ENCODE measurements at places on chromosomes 13 and 19. TPM values are rescaled to one million over a fixed set of nuclear protein-coding genes. Genes with fewer than 3 reads are reported as not detected.

The PSG4 gene
- total RNA-seq, result 0.98 TPM

The GGACT gene
- 1.8 TPM for total RNA-seq

The ATCAY gene
- 0.06 TPM for total RNA-seq

The CGB3 gene
- not detected for total RNA-seq

The IFNL1 gene
- not detected for total RNA-seq

The C1QTNF9 gene
- total RNA-seq, result not detected

The ASF1B gene
- 107 TPM for total RNA-seq

The SAE1 gene
- 269 TPM for total RNA-seq

The IGFL1 gene
- not detected for total RNA-seq

The KLK12 gene
- not detected for total RNA-seq

The HSD17B14 gene
- total RNA-seq, result not detected

The MAMSTR gene
- total RNA-seq, result 3.5 TPM

The GRK1 gene
- total RNA-seq, result not detected

The GAPDHS gene
- total RNA-seq, result not detected

The KLK8 gene
- not detected for total RNA-seq

The ETV2 gene
- 0.46 TPM for total RNA-seq

The OR7E24 gene
- not detected for total RNA-seq

Data from LHCN-M2 (cell line).